ENCODE measurements at places on chromosomes 16 and 17.

DNA sequence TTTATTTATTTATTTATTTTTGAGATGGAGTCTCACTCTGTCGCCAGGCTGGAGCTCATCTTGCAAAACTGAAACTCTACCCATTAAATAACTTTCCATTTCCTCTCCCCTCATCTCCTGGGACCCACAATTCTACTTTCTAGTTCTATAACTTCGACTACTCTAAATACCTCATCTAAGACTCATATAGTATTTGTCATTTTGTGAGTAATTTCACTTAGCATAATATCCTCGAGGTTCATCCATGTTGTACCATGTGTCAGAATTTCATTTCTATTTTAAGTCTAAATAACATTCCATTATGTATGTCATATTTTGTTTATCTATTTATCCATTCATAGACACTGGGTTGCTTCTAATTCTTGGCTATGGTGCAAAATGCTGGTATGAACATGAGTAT lies 5.1 kb upstream of the NT5M start:
- DNase-seq, result no peak

DNA sequence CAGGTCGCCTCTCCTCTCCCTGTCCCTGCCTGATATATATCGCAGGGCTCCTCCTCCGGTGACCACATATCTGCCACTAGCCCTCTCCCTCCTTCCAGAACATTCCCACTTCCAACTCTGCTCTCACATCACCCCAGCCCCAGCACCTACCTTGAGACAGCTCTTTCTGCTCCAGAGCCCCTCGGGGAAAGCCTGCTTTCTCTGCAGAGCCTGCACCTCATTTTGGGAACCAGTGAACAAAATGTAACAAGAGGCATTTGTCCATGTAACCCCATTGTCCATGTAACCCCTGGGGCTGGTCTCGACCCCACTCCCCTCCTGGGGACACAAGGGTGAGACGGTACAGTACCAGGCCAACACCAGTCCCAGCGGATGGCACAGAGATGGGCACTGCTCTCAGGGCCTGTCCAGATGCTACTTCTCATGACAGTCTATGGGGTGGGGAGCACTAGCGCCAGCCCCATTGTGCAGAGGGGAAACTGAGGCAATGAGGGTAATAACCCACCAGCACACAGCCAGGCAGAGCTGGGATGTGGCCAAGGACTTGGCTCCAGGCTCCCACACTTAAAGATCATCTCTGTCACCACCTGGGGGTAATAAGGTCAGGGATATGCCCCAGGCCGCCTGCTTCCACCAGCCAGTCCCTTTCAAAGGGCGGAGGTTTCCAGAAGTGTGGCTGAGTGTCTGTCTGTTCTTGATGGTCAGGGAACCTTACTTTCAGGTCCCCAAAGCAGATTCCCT lies 42.9 kb downstream of the TBC1D16 start:
- no peak for DNase-seq

- no peak for DNase-seq
Measured at GRCh38 chr17:72169823-72170222, 49.0 kb downstream of the SOX9 start.

- peak; percentile 81 for DNase-seq
Measured at GRCh38 chr17:9576521-9577372, at the start of gene CFAP52. Gene CFAP52, plus strand, starts transcription at chr17:9576642. Its CDS starts 54 bp downstream, at chr17:9576696.

DNA sequence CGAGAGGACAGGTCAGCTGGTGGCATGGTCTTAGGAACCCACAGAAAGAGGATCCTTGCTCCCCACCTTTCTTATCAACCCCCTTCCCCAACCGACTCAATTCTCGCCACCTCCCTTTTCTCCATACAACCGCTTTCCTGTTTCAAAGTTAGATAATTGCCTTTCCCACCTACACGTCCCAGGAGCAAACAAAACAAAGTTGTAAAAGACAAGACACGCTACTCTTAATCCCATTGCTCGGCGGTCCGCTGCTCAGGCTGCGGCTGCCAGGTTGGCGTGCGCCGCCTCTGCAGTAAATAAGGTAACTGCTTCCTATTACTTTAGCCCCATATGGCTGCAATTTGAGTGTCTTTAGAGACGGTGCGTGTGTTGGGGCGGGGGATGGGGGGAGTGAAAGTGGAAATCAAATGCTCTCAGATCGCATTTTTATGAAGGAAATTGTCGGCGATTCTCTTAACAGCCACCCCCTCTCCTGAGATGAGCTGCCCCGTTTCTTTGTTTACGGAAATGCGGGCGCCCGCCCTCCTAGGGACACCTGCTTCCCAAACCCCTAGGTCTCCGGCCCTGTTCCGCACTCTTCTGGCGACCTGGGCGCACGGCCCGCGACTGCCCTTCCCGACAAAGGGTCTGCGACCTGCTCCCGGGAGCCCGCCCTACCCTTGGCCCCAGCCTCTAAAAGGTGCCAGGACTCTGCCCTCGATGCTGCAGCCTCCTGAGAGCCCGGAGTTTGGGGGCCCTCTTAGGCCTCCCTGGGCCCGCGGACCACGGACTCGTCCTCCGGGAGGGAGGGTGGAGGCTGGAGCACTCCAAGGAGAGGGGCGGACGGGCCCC lies 3.7 kb upstream of the CBX8 start:
- DNase-seq, result peak; percentile 59

- DNase-seq, result no peak
Measured at GRCh38 chr16:54540525-54541180, 254.1 kb upstream of the IRX3 start.

DNA sequence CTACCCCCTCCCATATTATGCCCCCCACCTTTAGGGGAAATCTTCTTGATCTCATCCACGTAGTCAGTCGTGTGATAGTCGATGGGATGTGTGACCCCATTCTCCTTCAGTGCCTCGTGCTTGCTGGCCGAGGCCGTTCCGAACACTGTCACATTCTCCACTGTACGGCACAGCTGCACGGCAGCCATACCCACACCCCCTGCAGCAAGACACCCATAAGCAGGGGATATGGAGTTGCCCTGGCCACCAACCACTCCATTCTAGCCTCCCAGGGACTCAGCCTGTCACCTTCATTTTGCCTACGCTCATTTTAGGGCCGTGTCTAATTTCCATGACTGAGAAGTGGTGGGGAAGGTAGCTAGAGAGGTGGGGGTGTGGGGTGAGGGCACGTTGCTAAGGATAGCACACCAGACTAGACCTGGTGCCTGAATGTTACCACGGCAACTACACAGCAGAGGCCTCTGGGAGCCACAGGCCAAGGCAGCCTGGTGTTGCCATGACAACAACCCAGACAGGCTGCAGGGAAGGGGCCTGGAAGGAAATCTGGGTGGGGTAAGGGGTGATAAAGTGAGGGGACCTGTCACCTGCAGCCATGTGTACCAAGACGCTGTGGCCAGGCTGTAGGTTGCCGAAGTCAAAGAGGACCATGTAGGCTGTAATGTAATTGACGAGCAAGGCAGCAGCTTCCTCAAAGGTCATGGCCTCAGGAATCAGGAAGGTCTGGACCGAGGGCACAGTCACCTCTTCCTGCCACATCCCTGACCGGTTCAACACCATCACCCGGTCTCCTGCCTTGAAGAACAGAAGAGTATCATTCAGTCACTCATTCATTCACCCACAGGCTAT lies 4.0 kb downstream of the VAT1 start:
- no peak for DNase-seq

DNA sequence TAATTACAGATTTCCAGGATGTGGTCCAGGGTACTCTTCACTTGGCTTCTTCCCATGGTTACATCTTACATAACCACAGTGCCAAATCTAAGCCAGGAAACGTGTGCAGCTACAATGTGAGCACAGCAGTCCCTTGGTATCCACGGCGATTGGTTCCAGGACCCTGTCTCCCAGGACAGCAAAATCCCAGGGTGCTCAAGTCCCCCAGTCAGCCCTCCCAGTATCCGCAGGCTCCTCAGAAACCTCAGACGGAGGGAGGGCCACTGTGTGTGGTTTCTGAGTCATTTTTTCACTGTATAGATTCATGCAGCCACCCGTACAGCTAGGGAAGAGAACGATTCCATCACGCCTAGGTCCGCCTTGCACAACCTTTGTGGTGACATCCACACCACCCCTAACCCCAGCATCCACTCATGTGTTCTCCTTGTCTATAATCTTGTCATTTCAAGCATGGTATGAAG lies 11.1 kb upstream of the ATP2C2 start:
- no peak for DNase-seq

GRCh38 chr16:84569382-84569987 lies 48.4 kb downstream of the COTL1 start:
- DNase-seq, result peak; percentile 44
